ENCODE measurements at places on chromosomes 2 and 18.
A peak's percentile ranks its signal among the peaks of the same experiment; 100 is the strongest.

GRCh38 chr18:76488190-76488589 is 6.9 kb downstream of the ZNF516 start:
- no peak for DNase-seq

GRCh38 chr2:127095784-127096183 is 11.2 kb downstream of the BIN1 start:
- DNase-seq = no peak

DNA sequence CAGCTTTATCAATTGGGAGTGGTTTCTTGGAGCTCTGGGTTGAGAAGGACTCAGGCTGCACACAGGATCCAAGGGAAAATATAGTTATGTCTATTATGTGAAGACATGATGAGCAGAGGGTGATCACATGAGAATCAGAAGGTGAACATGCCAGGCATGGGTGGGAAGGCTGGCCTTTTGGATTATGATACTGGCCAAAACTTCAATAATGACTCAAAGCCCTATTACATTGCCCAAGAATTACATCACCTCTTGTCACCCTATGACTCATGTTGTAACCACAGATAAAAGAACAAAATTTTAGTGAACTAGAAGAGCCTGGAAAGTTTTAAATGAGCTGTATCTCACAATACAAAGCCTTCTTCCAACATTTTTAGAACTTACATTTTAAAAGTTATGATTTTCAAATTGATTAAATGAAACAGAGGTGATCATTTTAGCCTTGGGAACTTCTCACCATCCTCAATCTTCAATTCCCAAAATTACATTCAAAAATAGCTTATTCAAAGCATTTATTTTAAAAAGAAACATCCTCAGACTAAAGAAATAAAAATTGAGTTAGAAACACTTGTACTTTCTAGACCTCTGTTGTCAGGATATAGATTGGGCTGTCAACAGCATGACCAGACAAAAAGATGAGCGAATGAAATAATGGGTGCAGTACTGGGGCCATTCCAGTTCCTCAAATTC is 428.3 kb downstream of the MBD2 start:
- no peak for DNase-seq

GRCh38 chr18:44507729-44508325 is 172.9 kb upstream of the SETBP1 start:
- no peak for DNase-seq

DNA sequence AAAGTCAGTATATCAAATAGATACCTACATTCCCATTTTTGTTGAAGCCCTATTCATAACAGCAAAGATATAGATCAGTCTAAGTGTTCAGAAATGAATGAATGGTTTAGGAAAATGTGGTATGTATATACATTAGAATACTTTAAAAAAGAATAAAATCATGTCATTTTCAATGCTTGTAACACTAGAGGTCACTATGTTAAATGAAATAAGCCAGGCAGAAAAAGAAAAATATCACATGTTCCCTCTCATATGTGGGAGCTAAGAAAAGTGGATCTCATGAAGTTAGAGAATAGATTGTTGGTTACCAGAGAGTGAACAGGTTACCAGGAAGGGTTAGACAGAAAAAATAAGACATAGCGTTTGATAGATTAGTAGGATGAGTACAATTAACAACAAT is 1111.0 kb upstream of the SLC39A10 start:
- DNase-seq = no peak

GRCh38 chr2:74037379-74037860 is 52.7 kb downstream of the TET3 start:
- no peak for DNase-seq

- DNase-seq = no peak
Observed at GRCh38 chr2:114727012-114727411, 284.6 kb downstream of the DPP10 start.

DNA sequence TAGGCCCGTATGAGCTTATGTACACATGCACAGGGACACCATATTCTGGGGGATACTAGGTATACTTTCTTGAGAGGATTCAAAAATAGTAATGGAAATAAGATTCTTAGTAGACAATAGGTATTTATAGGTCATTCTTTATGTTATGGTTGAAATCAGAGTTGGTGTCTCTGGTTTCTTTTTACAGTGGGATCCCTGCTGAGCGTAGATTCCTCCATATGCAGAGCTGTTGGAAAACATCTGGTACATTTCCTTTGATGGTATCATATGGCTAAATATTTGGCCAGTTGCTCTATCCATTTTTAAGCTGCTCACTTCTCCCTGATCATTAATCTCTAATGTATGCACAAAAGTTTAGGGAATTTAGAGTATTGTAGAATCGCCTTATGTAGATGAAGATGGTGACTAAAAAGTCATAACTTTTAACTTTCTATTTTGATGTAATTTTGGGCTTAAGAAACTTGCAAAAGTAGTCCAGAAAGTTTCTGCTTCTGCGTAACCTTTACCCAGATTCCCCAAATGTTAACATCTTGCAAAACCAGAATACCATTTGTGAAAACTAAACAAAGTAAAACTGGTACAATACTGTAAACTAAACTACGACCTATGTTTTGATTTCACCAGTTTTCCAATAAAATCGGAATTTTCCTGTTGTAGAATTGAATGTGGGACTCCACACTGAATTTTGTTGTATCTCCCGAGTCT is 5.4 kb downstream of the ARHGAP28 start:
- peak; percentile 50 for DNase-seq

DNA sequence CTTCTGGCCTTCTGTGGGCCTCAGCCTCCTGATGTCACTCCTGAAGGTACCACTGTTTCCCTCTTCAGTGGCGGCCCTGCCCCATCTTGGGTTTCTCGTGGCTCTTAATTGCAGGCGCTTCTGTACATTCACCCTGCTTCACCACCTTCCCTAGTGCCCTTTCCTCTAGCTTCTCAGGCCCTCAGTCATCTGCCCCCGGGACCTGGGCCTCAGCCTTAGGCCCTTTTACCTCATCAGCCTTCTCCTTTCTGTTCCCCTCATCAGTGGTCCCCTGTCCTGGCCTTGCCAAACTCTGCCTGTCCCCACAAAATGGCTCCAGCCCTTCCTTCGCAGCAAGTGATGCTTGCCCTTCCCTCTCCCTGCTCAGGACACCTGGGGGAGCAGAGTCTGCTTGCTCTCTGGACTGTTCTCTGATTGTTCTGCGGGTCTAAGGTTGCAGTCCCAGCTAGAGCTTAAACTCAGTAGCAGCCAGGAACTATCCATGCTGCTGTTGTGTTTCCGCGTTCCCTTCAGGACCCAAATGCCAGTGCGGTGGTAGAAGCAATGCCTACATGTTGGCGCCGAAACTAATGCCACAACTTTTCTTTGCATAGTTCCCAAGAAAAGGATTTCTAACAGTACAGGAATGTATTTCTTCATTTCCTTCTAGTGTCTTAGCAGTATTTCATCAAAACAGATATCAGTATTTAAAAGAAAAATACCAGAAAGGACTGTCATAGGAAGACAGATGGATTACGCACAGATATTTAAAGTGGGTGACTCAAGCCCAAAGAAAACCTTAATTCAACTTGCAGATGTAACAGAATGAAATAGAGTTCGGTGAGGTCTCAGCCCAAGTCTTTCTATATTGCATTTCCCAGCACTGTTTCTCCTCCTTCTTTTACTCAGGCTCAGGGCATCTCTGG is 7.5 kb downstream of the ASB1 start:
- no peak for DNase-seq

DNA sequence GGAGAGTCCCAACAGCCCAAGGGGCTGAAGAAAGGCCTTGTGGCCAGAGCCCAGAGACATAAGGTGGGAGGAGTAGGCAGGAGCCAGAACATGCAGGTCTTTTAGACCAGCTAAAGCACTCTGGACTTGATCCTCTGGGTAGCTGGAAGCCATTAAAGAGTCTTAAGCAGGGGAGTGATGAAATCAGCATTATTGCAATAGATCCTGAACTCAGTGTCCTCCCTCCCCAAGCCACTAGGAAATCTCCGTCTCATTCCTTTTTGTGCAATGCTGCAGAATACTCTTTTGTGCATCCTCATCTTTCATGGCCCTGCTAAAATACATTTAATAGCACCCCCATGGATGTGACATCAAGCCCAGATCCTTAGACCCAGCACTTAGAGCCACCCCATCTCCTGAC is 58.6 kb upstream of the ZCCHC2 start:
- no peak for DNase-seq
